ENCODE measurements at places on chromosomes 4 and X. TPM values are rescaled to one million over a fixed set of nuclear protein-coding genes. Genes with fewer than 3 reads are reported as not detected.

DNA sequence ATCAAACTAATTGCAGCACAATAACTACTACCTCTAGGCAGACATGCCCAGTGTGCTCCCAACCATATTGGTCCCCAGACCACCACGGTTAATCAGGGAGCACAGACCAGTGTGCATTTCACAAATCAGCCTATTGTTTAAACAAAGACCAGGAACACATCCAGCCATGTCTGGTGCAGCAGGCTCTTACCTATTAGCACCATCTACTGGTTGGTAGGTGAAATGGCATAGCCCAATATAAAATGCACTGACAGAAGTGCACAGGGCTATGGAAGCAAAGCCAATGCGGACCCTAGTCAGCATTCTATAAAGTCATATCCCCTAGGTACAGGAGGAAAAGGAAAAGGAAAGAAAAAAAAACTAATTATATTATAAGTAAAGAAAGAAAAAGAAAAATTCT lies 15.5 kb upstream of the CYLC1 start:
- no peak overlapping the region for H3K27ac ChIP-seq
- H3K4me1 ChIP-seq = no peaks in the 10 kb centered on the region
- no peak overlapping the region for H3K4me3 ChIP-seq
- H3K27me3 ChIP-seq = no peaks in the 10 kb centered on the region
- H3K36me3 ChIP-seq = no peaks in the 10 kb centered on the region

DNA sequence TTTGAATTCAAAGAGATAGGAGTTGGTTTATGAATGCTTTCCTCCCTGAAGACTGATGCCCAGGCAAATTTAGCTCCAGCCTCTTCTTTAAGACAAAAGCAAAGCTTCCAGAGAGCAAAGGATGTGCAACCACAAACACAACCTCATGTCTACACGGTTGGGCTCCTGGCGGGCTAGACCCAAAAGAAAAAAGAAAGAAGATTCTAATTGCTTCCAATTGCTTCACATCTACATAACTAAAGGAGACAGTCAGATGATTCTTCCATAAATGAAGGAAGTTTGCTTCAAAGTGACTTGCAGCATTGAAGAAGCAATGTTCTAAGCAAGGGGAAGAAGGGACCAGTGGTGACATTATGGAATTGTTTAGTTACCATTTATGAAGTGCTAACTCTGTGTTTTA lies 1603.0 kb upstream of the TENM3 start:
- DNase-seq = no peak
- no peaks in the 10 kb centered on the region for H3K4me1 ChIP-seq

DNA sequence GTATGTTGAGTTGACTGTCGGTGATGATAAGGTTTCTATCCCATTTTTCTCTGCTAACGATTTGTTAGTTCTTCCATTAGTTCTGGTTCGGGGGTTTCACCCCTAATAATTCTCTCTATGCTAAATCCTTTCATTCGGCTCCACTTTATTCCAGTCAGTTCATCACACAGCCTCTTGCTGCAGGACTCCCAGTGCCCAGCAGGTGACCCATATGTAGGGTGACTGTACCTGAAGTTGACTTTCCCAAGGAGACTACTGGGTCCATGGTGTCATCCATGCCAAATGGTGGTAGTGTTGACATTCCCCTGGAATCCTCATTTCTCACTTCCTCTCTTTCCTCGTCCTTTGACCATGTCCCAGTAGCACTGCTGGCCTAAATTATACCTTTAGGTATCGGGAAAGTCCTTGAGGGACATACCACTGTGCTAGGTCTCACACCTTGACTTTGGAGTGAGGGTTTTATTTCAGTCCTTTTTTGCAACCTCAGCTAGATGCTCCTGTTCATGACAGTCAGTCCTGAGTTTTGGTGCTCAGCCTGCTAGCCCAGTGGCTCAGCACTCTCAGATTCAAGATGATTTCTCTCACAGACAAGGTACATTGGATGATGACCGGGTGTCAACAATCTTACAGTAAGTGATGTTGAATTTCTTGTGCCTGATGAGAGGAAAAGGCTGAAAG lies 105.1 kb upstream of the ARHGAP24 start:
- DNase-seq = no peak
- H3K27ac ChIP-seq = no peak overlapping the region
- H3K4me3 ChIP-seq = no peak overlapping the region
- no peaks in the 10 kb centered on the region for H3K27me3 ChIP-seq
- no peaks in the 10 kb centered on the region for H3K4me1 ChIP-seq

DNA sequence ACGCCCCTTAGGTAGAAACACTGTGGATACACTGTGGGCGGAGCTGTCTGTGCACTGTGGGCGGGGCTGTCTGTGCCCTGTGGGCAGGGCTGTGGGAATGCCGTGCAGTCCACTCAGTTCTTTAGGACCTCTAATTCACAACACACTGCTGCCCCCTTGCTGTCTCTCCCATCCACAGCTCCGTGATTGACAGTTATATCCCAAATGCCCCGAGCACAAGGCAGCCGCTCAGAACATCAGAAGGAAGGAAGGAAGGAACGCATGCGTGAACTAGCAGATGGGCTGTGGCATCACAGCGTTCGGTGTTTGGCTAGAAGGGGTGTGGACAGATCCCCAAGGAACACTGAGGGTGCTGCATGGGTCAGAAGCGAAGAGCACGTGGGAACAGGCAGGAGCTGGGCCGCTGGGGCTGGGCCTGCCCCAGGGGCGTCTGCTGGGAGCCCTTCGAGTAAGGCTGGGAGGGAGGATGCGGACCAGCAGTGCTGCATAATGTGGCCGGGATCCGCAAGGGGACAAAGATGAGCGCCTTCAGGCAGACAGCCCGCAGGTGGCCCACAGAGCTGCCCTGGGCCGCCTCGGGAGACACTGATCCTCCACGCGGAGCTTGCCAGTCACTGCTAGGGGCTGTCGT lies 29.8 kb downstream of the ACOX3 start:
- no peak overlapping the region for H3K27ac ChIP-seq
- no peak for DNase-seq
- H3K27me3 ChIP-seq = no peaks in the 10 kb centered on the region
- peaks cover 32% of the 10 kb centered on the region for H3K4me1 ChIP-seq
- H3K36me3 ChIP-seq = peaks cover 13% of the 10 kb centered on the region

DNA sequence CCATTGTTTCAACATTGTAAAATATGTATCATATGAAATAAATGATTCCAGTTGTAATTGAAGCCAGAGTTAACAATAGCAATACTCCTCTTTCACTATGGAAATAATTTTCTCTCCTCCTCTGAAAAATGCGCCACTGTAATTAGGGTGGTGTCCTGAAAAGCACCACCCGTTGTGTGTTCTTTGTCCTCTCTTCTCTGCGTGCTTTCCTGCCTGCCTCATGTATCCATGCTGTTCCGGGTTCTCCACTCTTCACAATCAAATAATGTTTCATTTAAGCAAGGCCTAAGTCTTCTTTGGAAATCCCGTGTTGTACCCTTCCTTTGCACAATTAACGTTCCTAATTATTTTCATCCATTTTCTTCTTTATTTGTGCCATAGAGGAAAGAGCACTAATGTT lies 293.3 kb downstream of the ADGRL3 start:
- H3K4me1 ChIP-seq = no peaks in the 10 kb centered on the region
- no peak for DNase-seq
- no peaks in the 10 kb centered on the region for H3K36me3 ChIP-seq
- no peaks in the 10 kb centered on the region for H3K27me3 ChIP-seq

DNA sequence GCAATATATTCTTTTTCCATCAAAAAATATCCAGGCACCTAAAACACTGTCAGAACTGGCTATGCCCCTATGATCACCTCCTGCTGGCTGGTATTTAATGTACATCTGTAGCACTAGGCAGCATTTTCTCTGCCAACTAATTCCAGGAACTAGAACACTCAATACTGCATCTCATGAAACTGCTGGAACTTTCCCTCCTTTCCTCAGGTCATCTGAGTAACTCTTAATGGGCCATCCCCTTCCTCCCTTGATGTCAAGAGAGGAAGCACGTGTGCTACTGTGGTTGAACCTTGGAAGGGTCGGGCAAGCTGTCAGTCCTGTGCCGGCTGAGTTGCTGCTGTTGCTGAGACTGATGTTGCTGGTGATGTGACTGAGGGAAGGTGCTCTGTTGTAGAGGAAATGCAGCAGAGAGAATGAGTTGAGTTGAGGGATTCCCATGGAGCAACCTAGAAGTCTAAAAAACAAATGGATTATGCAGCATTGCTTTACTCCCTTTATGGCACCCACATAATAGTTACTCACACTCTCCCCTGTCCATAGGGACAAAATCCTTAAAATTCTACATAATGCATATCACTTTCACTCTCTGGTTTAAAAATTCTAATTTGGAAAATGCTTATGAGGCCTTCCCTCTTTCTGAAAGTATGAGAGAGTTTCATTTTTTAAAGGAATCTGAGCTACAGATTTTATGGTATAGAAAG lies 39.5 kb downstream of the TMEM165 start:
- no peaks in the 10 kb centered on the region for H3K27me3 ChIP-seq
- no peak overlapping the region for H3K4me3 ChIP-seq
- peak; percentile 1 for DNase-seq
- H3K36me3 ChIP-seq = peaks cover 35% of the 10 kb centered on the region
- H3K27ac ChIP-seq = peak overlapping the region; percentile 7

GRCh38 chr4:139633661-139634060 lies 32.0 kb upstream of the MGST2 start:
- H3K27me3 ChIP-seq = peaks cover 25% of the 10 kb centered on the region
- no peaks in the 10 kb centered on the region for H3K36me3 ChIP-seq
- no peaks in the 10 kb centered on the region for H3K4me1 ChIP-seq

GRCh38 chr4:129111919-129112318 lies 16.0 kb downstream of the C4orf33 start:
- no peaks in the 10 kb centered on the region for H3K4me1 ChIP-seq
- H3K4me3 ChIP-seq = no peak overlapping the region
- H3K27ac ChIP-seq = no peak overlapping the region

- no peak overlapping the region for H3K4me3 ChIP-seq
- no peaks in the 10 kb centered on the region for H3K27me3 ChIP-seq
- H3K4me1 ChIP-seq = no peaks in the 10 kb centered on the region
- no peak for DNase-seq
- H3K36me3 ChIP-seq = no peaks in the 10 kb centered on the region
These were observed 46.6 kb downstream of the SMPX start for GRCh38 chrX:21711129-21711847.

- no peaks in the 10 kb centered on the region for H3K4me1 ChIP-seq
- H3K27ac ChIP-seq = no peak overlapping the region
- H3K36me3 ChIP-seq = peaks cover 3% of the 10 kb centered on the region
- no peak for DNase-seq
These were observed 17.5 kb upstream of the JAKMIP1 start for GRCh38 chr4:6217716-6218381.

GRCh38 chr4:168710353-168710946 lies 213.6 kb downstream of the PALLD start:
- H3K36me3 ChIP-seq = no peaks in the 10 kb centered on the region
- H3K4me3 ChIP-seq = no peak overlapping the region
- H3K27ac ChIP-seq = no peak overlapping the region
- H3K27me3 ChIP-seq = peaks cover 4% of the 10 kb centered on the region
- DNase-seq = no peak
- H3K4me1 ChIP-seq = peaks cover 13% of the 10 kb centered on the region

DNA sequence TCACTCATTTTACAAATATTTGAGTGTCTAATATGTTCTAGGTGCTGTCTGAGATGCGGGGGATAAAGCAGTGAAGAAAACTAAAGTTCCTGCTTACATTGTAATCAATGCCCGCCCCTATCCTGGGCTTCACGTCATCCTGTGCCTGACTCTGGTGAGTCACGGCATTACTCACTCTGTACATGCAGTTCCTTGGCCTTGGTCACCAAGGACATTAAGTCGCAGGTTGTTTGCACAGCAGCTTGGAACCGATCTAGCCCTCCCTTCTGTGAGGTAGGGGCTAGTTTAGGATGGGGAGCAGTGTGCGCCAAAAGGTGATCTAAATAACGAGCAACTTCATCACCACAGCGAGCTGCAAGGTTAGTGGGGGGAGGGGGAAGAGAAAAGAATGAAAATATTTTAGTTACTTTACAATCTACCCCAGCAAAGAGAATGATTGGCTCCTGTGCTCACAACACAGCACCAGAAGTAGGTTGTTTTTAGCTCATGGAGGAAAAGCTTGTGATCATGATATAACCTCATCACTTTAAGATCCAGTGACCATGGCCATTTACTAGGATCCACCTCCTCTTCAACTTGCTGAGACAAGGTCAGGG lies 48.0 kb upstream of the HDAC8 start:
- peaks cover 7% of the 10 kb centered on the region for H3K36me3 ChIP-seq
- H3K4me1 ChIP-seq = peaks cover 29% of the 10 kb centered on the region
- peak overlapping the region; percentile 78 for H3K4me3 ChIP-seq
- H3K27me3 ChIP-seq = peaks cover 3% of the 10 kb centered on the region

GRCh38 chrX:150164971-150165600 lies 198.0 kb upstream of the MAMLD1 start:
- H3K27ac ChIP-seq = no peak overlapping the region
- DNase-seq = no peak
- H3K36me3 ChIP-seq = no peaks in the 10 kb centered on the region
- no peaks in the 10 kb centered on the region for H3K27me3 ChIP-seq

- no peaks in the 10 kb centered on the region for H3K36me3 ChIP-seq
- H3K4me1 ChIP-seq = no peaks in the 10 kb centered on the region
- DNase-seq = no peak
- H3K4me3 ChIP-seq = no peak overlapping the region
These were observed 18.8 kb upstream of the DSPP start for GRCh38 chr4:87589531-87589930.

GRCh38 chr4:109764789-109765402 lies 35.0 kb upstream of the PLA2G12A start:
- no peak overlapping the region for H3K27ac ChIP-seq
- H3K4me3 ChIP-seq = no peak overlapping the region
- H3K36me3 ChIP-seq = no peaks in the 10 kb centered on the region
- DNase-seq = no peak
- H3K27me3 ChIP-seq = peaks cover 4% of the 10 kb centered on the region

DNA sequence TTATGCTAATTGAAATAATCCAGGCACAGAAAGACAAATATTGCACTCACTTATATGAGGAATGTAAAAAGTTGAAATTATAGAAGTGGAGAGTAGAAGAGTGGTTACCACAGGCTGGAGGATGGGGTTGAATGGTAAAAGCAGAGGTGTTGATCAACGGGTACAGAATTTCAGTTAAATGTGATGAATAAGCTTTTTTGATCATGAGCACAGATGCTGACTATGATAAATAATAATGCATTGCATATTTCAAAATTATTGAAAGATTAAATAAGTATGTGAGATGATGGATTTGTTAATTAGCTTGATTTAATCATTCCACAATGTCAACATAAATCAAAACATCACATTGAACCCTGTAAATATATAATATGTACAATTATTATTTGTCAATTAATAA lies 213.1 kb downstream of the DCAF12L2 start:
- no peaks in the 10 kb centered on the region for H3K36me3 ChIP-seq
- no peak for DNase-seq
- H3K27me3 ChIP-seq = no peaks in the 10 kb centered on the region
- no peak overlapping the region for H3K4me3 ChIP-seq

- H3K4me1 ChIP-seq = peaks cover 7% of the 10 kb centered on the region
- H3K4me3 ChIP-seq = no peak overlapping the region
- H3K36me3 ChIP-seq = peaks cover 3% of the 10 kb centered on the region
These were observed 9.1 kb downstream of the IL13RA1 start for GRCh38 chrX:118736394-118737010.

The SPOCK3 gene
- not detected for total RNA-seq

The CT83 gene
- total RNA-seq = not detected

The KLF8 gene
- total RNA-seq = 6.7 TPM

The CNKSR2 gene
- total RNA-seq = 7.4 TPM

The ARR3 gene
- not detected for total RNA-seq

The AMOT gene
- total RNA-seq = 1.9 TPM

The RGN gene
- total RNA-seq = not detected

The UGT2A3 gene
- total RNA-seq = not detected

The SLC9B1 gene
- 0.52 TPM for total RNA-seq

The ARHGEF6 gene
- 39.8 TPM for total RNA-seq

The HMGN5 gene
- 0.73 TPM for total RNA-seq

The DMP1 gene
- not detected for total RNA-seq

The RBM47 gene
- 20.3 TPM for total RNA-seq

The NKAP gene
- total RNA-seq = 10.1 TPM

The NAT8L gene
- 8.0 TPM for total RNA-seq

The NSG1 gene
- 0.18 TPM for total RNA-seq

The MYOZ2 gene
- not detected for total RNA-seq

The HMGB2 gene
- total RNA-seq = 292 TPM
